ENCODE measurements at places on chromosomes 2 and 18.

DNA sequence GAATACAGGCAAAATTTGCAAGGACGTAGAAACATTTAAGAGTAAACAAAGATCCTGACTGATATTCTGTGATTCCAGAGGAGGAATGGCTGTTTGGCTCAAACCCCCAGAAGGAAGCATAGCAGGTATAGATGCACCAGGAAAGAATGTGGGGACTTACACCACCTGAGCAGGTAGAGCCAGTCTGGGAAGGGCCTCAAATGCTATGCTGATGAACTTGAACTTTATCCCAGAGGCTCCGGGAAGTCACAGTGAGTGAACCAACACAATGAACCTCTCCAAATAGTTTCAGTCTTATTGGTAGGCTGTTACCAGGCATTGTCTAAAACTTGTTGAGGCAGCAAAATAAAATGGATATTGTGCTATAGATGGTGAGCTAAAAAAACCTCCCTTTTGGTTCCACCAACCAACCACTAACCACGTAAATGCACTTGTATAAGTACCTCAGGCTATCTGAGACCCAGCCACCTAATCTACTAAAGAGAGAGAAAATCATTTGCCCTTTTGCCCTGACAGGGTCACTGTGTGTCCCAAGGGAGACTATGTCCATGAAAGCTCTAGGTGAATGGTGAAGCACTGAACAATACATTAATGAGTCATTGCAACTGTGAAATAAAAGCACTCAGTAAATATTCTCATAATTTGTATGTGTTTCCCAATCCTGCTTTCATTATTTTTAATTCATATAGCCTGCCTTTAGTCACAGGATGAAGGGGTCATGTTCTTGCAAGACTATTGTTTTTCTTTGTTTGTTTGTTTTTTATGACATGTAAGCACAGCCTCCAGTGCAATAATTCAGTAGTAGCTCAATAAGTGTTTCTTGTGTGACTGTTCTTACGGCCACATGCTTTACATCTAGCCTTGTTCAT, 911.6 kb downstream of the EPHA4 start:
- no peaks in the 10 kb centered on the region for H3K36me3 ChIP-seq
- DNase-seq, result peak; percentile 61
- H3K4me1 ChIP-seq, result no peaks in the 10 kb centered on the region
- no peaks in the 10 kb centered on the region for H3K27me3 ChIP-seq

DNA sequence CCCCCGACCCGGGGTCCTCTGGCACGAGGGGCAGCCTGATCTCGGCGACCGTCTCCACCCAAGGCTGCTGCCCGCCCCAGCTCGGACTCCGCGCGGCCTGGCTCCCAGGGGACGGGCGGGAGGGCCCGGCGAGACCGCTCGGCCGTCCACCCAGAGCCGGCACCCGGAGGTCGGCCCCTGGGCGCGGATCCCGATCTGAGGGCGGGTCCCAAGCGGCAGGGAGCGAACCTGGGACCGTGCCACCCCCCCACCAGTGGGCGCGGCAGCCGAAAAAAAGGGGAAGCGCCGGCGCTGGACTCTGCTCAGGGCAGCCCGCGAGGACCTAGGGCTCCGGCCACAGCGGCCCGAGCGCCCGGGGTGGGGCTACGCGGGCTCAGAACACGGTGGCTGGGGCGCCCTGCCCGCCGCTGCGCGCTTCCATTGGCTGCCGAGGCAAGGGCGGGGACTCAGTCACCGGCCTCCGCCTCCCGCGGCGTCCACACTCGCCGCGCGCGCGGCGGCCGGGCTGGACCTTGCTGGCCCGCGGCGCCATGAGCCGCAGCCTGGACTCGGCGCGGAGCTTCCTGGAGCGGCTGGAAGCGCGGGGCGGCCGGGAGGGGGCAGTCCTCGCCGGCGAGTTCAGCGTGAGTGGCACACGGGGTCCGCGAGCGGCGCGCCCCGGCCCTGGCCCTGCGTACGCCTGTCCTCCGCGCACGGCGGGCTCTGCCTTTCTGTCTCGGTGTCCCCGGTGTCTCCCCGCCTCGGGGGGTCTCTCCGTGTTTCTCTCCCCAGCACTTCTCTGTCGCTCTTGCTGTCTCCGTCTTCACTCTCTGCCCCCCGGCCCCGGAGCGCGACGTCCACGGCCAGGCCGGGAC, at the start of gene PTPN18:
PTPN18 (plus strand) TSS at position 479 of the 854 bp plus-strand sequence; CDS start at position 531, 52 bp downstream.
- H3K4me1 ChIP-seq, result peaks cover 14% of the 10 kb centered on the region
- peak within 1 kb of the TSS; percentile 88 for H3K27ac ChIP-seq
- DNase-seq, result peak; percentile 94
- no peaks in the 10 kb centered on the region for H3K27me3 ChIP-seq

GRCh38 chr2:10161961-10162441, 39.5 kb downstream of the RRM2 start:
- H3K4me3 ChIP-seq, result no peak overlapping the region
- no peaks in the 10 kb centered on the region for H3K4me1 ChIP-seq
- no peaks in the 10 kb centered on the region for H3K36me3 ChIP-seq
- no peak for DNase-seq

GRCh38 chr2:29039718-29040480, 34.4 kb downstream of the PCARE start:
- no peaks in the 10 kb centered on the region for H3K4me1 ChIP-seq
- no peak overlapping the region for H3K4me3 ChIP-seq
- no peaks in the 10 kb centered on the region for H3K36me3 ChIP-seq
- no peaks in the 10 kb centered on the region for H3K27me3 ChIP-seq

Measured in stomach (tissue), 19 donors.